ENCODE measurements at places on chromosomes 16 and 17. TPM values are rescaled to one million over a fixed set of nuclear protein-coding genes. Genes with fewer than 3 reads are reported as not detected.
A peak's percentile ranks its signal among the peaks of the same experiment; 100 is the strongest.

DNA sequence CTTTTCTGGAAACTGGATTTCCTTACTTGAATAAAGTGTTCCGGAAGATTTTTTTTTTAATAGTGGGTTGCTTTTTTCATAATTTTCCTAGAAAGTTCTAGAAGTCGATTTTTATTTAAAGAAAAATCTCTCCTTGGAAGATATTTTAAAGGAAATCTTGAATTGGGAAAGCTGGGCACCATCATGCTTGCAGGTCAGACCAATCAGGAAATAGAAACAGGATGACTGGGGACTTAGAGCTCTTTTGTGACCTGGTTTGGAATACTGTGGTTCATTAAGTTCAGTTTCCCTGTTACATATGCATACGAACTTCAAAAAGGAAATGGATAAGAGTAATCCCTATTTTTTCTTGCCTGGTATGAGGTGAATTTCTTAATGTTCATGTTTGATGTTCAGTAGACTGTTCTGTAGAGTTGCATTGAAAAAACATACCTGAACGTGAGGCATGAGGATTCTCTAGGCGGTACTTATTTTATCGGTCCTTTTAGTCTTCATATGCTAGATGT lies 1.2 kb downstream of the NFATC3 start:
- peak overlapping the region; percentile 83 for H3K4me3 ChIP-seq
- H3K4me1 ChIP-seq, result peaks cover 13% of the 10 kb centered on the region
- no peak for DNase-seq
- H3K27ac ChIP-seq, result peak overlapping the region; percentile 85

GRCh38 chr17:74028354-74029116 lies 174.9 kb upstream of the RPL38 start:
- no peaks in the 10 kb centered on the region for H3K27me3 ChIP-seq
- H3K4me1 ChIP-seq, result no peaks in the 10 kb centered on the region
- DNase-seq, result no peak
- H3K27ac ChIP-seq, result no peak overlapping the region

DNA sequence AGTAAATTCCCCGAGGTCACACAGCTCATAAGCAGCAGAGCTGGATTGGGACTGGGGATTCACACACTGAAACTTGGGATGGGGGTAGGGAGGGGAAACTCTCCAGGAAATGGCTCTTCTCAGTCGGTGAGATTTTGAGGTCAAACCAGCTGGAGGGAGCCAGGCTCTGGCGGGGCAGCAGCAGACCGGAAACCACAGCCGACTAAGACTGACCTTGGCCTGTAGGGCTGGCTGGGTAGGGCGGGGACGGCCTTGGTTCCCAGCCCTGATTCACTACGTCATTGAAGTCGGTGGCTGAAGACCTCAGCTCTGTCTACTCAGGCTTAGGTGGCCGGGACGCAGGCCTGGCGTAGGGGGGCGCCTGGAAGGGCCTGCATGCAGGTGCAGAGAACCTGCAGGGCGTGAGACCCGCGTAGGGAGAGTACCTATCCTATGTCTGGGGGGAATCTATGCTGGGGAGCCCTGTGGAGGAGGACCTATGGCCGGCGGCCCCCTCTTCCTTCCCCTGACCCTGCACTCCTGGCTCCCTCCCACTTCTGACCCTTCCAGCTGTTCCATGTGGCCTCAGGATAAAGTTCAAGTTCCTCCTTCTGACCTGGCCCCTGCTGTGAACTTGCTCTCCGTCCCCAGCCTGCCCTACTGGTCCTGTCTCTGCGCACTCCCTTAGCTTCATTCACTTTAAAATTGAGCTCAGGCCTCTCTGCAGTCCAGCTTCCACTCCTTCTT lies 11.9 kb upstream of the SLC4A1 start:
- no peak overlapping the region for H3K4me3 ChIP-seq
- H3K4me1 ChIP-seq, result peaks cover 6% of the 10 kb centered on the region
- H3K27ac ChIP-seq, result peak overlapping the region; percentile 58

Gene IL32
- polyA plus RNA-seq, result 815 TPM

Gene HAS3
- polyA plus RNA-seq, result 1.3 TPM

Gene NDUFAB1
- polyA plus RNA-seq, result 37.1 TPM

DNA sequence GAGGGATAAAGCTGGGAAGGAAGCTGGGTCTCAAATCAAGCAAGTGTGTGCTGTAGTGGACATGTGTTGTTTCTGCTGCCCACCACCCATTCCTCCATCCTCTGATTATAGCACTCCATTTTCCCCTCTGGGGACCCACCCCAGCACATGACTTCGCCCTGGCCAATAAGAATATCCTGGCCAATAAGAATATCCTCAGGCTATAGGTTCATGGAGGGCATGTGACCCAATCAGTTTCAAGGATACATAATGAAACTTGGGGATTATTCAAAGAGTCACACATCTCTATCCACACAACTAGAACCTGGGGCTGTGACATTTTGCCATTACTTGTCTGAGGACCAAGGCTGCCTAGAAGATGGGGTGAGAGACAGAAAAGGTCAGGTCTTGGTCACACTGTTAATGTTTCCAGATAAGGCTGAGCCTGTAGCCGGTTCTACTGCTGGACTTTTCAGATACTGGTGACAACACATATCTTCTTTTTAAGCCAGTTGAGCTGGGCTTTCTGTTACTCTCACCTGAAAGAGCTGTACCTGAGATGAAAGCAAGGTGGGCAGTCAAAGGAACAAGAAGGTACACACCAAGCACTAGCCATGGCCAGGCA lies 33.7 kb downstream of the MYO18A start:
- H3K27ac ChIP-seq, result no peak overlapping the region
- H3K27me3 ChIP-seq, result no peaks in the 10 kb centered on the region
- H3K36me3 ChIP-seq, result no peaks in the 10 kb centered on the region
- H3K4me3 ChIP-seq, result no peak overlapping the region
- peaks cover 25% of the 10 kb centered on the region for H3K4me1 ChIP-seq
- DNase-seq, result no peak

- H3K4me1 ChIP-seq, result no peaks in the 10 kb centered on the region
- H3K4me3 ChIP-seq, result no peak overlapping the region
- no peak for DNase-seq
- no peak overlapping the region for H3K27ac ChIP-seq
- no peaks in the 10 kb centered on the region for H3K27me3 ChIP-seq
Measured at GRCh38 chr16:84548971-84549844, 44.7 kb upstream of the MEAK7 start.

DNA sequence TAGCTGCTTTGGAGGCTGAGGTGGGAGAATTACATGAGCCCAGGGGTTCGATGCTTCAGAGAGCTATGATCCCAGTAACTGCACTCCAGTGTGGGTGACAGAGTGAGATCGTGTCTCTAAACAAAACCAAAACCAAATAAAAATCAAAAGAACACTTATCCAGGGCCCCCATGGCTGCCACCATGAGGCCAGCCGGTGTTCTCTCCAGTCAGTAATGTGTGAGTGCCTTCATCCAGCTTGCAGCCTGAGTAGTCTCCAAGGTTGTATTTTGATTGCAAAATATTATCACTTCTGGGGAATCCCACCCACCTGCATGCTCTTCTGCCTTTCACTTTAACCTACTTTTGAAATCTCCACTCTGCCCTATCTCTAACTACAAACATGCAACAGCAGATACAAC lies 221.0 kb upstream of the WSB1 start:
- no peak for DNase-seq
- H3K4me3 ChIP-seq, result no peak overlapping the region
- no peaks in the 10 kb centered on the region for H3K36me3 ChIP-seq
- no peak overlapping the region for H3K27ac ChIP-seq
- no peaks in the 10 kb centered on the region for H3K27me3 ChIP-seq

Gene KPNB1
- polyA plus RNA-seq, result 36.7 TPM

- DNase-seq, result no peak
- H3K4me3 ChIP-seq, result no peak overlapping the region
- H3K36me3 ChIP-seq, result no peaks in the 10 kb centered on the region
- no peaks in the 10 kb centered on the region for H3K27me3 ChIP-seq
- no peak overlapping the region for H3K27ac ChIP-seq
Measured at GRCh38 chr16:88306860-88307545, 75.8 kb upstream of the ZNF469 start.

DNA sequence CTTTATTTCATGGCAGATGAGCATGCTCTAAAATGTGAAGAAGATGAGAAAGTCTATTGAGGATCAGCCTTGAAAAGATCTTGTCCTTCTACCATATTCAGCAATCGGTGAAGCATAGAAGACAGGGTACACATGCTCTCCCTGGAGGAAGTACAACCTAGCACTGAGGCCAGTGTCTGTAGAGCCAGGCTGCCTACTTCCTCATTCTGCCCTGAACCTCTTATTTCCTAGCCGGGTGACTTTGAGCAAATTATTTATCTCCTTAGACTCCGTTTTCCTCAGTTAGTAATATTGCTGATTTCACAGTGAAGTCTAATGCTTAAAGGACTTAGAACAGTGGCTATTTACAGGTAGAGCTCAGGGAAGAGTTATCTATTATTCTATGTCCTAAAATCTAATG lies 58.4 kb downstream of the TMEM100 start:
- H3K27ac ChIP-seq, result no peak overlapping the region
- no peaks in the 10 kb centered on the region for H3K36me3 ChIP-seq
- no peak overlapping the region for H3K4me3 ChIP-seq
- no peak for DNase-seq

DNA sequence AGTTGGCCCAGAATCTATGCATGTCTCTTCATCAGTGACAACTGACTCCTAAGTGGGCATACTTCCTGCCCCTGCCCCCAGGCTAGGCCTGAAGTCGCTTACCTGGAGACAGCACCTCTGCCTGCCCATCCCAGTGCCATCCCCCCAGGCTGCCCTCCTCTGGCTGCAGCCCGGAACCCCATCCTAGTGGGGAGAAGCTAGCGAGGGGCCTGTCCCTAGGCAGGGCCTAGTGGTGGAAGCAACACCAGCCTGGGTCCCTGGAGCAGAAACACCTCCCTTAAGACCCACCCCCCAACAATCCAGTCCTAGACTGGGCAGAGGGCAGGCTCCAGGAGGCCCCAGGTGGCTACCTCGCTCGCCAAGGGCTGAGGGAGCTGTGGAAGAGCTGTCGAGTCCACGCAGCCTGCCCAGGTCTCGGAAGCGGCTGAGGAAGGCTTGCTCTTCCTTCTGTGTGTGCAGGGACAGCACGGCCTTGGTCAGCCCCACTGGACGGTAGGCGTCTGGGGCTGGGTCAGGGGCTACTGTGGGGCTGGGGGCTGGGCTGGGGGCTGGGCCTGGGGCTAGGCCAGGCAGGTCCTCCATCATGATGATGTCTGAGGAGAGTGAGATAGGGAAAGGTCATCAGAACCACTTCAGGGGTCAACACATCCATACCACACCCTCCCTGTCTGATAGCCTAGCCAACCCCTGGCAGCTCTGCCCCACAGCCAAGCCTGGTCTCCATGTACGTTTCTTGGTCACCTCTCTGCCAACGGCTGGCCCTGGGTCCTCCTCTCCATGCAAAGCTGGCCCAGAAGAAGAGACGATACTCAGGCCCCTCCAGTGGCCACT lies 7.6 kb downstream of the PER1 start:
- H3K27me3 ChIP-seq, result no peaks in the 10 kb centered on the region
- peaks cover 10% of the 10 kb centered on the region for H3K36me3 ChIP-seq
- H3K4me1 ChIP-seq, result no peaks in the 10 kb centered on the region
- no peak overlapping the region for H3K27ac ChIP-seq
- no peak for DNase-seq

DNA sequence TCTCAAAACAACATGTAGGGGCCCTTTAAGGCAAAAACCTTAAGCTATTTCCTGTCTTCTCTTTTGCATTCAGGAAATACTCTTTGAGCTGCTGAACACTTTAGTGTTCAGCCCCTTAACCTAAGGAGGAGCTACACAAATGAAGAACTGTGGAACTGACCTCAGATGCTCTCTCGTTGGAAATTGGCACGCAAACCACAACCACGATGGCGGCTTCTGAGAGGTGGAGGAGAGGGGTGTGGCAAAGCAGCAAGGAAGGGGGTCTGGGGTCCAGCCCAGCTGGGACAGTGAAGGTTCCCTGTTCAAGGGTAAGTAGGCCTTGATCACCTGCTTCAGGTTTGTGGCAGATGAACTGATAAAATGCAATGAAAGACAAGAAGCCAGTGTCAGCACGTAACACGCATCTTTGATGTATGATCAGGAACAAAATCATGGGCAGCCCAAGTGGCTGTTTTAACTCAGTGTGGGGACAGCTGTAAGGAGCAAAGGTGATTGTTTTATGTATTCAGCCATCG lies 291.6 kb upstream of the TNRC6C start:
- no peak for DNase-seq
- no peaks in the 10 kb centered on the region for H3K27me3 ChIP-seq
- H3K27ac ChIP-seq, result no peak overlapping the region
- no peaks in the 10 kb centered on the region for H3K36me3 ChIP-seq

Gene TBC1D3L
- polyA plus RNA-seq, result 44.3 TPM

Gene SLC13A2
- not detected for polyA plus RNA-seq

- H3K27me3 ChIP-seq, result no peaks in the 10 kb centered on the region
- no peak overlapping the region for H3K27ac ChIP-seq
- DNase-seq, result no peak
- H3K4me3 ChIP-seq, result no peak overlapping the region
- H3K36me3 ChIP-seq, result no peaks in the 10 kb centered on the region
- no peaks in the 10 kb centered on the region for H3K4me1 ChIP-seq
Measured at GRCh38 chr17:68178831-68179230, 69.0 kb upstream of the AMZ2 start.

Gene ABR
- polyA plus RNA-seq, result 39.2 TPM
